ENCODE measurements at places on chromosomes 3 and 15.
A peak's percentile ranks its signal among the peaks of the same experiment; 100 is the strongest.

DNA sequence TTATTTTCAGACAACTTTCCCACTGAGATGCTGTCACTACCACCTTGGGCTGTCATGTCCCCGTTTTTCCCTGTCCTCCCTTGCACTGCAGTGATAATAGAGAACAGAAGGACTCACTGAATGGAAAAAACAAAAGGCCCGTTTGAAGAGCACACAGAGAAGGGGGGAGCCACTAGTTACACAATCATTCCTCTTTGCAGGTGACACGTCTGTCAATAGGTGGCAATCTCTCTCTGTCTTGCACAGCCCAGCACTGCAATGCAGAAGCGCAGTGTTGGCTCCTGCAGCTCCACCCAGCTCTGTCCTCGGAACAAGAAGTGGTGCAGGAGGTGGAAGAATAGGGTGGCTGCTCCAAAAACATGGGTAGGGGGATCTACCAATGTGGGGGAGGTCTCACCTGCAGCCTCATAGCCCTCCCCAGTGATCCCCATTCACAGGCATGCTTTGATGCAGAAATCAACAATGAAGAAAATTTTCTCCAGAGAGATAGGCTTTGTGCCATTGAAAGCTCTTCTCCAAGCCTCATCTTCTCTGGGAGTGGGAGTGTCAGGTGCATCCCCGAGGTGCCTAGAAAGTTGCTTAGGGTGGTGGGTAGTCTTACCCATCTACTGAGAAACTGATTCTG, 31.8 kb downstream of the FSTL1 start:
- no peak for DNase-seq

DNA sequence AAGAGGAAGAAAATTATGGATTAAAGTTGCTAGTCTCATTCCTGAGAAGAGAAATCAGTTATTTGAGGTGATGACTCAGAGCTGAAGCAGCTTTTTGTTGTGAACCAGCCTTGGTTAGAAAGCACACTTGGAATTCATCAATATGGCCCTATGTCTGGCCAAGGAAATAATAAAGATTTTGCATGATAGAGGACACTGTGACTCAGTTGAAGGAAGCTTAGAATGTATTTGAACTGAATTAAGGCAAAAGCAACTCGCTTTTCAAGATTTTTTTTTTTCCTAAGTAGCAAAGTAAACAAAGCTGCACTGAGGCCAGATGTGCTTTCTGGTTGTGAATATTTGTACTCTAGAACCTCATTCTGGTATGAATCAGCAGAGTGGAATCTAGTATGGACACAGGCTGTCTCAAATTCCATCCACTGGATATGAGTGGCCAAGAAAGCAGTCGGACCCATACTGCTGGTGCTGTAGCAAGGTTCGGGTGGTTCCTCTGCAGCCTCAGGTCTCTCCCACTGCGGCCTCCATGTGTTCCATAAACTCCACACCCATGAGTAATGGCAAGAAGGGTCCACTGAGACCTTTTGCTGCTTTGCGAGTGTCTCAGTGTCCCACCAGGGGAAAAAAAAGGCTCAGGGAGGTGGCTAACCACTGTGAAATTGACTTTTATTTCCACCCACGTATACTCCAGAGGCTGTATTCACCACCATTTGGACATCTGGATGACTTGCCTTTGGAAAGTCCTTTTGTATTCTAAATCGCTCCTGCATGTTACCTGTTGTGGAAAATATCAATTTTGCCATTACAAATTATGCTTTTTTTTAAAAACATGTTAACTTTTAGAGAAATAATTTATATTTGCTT, 53.1 kb downstream of the TGFBR2 start:
- DNase-seq, result peak; percentile 47

DNA sequence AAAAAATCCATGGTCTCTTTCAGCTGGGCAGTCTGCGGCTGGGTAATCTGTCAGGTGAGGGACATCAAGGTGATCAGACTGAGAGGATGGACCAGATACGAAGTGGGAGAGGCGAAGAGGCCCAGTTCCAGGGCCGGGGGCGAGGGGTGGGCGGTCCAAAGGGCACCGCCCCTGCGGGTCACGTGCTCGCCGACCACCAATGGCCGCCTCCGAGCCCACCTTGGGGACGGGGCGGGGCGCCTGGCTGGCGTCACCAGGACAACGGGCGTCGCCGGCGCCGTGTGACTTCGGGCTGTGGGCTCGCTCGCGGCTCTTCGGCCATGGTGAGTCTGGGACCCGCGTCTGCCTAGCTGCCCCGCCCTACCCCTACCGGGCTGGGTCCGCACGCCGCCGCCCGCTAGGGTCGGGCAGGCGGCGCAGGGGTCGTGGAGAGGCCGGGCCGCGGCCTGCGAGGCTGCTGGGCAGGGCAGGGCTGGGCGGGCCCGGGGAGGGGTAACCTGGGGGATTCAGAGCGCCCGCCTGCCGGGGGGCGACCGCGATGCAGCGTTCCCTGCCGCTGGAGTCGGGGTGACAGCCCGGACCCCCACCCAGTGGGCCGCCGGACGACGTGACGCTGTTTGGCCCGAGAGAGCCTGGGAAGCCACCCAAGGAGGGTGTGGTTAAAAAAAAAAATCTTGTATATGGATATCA, at the start of gene FBXL2:
FBXL2 (plus strand) TSS at position 250 of the 690 bp plus-strand sequence; CDS start at position 321, 71 bp downstream.
- peak; percentile 86 for DNase-seq

- DNase-seq, result no peak
These were observed 83.6 kb upstream of the TNIK start for GRCh38 chr3:171543759-171544300.

GRCh38 chr15:41969851-41970431, 2.4 kb downstream of the EHD4 start:
- DNase-seq, result no peak

DNA sequence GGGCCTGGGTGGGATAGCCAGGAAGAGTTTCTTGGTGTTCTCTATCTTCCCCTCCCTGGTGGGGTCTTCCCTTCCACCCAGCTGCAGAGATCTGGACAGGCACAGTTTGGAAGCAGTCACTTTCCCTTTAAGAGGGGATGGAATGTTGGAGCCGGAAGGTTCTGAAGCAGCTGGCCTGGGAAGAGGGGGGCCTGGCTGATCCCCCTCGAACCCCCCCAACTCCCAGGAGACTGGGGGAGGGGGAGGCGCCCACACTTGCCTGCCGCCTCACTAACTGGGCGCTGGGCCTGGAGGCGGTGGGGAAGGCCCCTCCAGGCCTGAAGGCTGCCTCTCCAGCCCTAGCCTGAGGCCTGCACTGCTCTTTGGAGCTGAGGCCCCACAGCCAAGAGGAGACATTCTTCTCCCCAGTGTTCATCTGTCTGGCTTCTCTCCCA, 1.4 kb downstream of the DVL3 start:
- DNase-seq, result peak; percentile 69

DNA sequence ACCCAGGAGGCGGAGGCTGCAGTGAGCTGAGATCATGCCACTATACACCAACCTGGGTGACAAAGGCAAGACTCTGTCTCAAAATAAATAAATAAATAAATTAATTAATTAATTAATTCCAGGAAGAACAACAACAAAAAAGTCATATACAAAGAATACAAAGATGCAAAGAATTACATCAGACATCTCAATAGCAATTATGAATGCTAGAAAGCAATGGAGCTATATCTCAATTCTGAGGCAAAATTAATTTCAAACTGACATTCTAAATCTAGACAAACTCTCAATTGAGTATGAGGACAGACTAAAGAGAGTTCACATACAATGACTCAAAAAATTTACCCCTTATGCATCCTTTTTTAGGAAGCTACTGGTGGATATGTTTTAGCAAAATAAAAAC, 69.6 kb upstream of the CTNNB1 start:
- no peak for DNase-seq

- no peak for DNase-seq
These were observed 15.2 kb downstream of the DAZL start for GRCh38 chr3:16589867-16590624.

DNA sequence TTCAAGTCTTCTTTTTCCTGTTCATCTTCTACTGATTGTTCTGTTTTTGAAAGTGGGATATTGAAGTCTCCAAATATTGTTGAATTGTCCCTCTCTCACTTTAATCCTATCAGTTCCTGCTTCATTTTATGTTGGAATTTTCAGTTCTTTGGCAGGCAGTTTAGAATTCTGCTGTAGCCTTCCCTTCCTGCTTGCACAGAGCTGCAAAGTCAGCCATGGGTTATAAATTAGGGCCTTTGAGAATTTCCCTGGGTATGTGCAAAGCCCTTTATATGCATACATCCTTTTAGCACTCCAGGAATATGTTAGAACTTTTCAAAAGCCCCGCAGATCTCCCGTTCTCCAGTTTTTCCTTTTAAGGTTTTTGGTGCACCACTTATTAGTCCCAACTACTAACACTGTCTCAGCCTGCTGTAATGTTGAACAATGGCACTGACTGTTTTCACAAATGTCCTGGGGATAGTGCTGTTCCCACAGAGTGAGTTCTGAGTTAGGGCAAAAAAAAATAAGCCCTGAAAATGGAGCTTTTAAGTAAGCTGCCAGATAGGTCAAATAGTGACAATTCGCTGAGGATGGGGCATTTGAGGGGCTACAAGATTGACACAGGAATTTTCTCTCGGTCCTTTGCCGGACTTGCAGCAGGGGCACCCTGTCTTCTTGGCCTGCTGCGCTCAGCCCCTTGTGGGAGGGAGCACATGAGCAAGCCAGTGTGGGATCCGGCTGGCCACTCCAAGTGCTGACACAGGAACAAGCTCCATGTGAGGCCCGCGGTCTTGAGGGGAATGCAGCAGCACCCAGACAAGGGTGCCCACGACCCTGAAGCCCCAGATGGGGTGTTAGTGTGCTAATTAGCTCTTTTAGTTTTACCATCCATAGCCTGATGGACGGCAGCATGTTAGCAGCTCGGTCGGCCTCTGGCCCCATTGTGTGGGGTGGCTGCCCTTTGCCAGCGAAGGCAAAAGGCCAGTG, 96.0 kb downstream of the VPS8 start:
- no peak for DNase-seq

GRCh38 chr3:50123394-50124051, 31.6 kb upstream of the SEMA3F start:
- DNase-seq, result no peak

- no peak for DNase-seq
These were observed 299.2 kb upstream of the POU1F1 start for GRCh38 chr3:87575550-87575949.

DNA sequence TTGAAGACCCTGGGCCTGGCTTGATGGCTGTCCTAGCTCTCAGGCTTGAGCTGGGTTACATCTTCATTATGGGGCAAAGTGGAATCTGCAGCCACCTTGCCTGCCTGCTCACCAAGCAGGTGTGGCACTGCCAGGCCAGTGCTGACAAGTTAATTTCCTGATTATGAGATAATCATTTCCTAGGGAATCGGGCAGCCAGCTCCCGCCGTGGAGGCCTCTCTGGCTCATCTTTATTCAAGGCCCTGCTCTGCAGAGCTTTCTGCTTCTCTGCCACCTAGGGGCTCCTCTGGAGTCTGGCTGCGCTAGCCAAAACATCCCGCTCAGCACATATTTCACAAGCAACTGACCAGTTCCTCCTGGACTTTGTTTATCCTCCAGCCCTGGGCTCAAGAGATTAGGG, 9.9 kb downstream of the LOXL1 start:
- DNase-seq, result no peak

DNA sequence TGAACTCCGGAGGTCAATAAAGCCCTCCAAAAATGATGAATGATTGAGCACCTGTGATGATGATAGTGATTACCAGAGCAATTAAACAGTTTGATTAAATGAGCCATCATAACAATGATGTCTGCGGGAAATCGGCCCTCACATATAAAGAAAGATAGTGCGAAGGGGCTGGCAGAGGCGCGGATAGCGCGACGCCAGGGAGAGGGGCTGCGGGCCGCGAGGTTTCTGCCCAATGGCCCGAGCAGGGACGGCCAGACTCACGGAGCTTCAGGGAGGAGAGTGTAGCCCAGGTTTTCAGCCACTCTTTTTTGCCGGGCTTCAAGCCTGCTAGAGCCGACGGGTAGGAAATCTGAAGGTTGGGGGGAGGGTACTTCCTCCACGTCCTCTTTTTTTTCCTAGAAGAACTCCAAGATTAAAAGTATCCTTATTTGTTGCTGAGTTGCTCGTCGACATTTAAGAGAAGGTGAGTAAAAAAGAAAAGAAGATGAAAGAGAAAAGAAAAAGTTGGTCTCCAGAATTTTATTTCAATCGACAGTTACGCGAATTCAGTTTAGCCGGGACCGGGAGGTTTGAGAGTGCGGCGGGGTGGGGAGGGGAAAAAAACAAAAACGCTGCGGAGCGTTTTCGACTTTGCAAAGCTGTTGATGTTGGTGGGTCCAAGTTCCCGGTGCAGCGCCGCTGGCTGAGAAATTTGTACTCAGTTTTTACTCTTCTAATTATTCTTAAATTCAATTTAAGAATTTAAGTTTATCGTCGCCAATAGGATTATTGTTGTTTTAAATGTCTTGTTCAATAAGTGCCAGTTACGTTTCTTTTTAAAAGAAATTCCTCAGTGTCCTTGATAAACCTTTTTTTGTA, 2.2 kb upstream of the MEIS2 start:
- no peak for DNase-seq

DNA sequence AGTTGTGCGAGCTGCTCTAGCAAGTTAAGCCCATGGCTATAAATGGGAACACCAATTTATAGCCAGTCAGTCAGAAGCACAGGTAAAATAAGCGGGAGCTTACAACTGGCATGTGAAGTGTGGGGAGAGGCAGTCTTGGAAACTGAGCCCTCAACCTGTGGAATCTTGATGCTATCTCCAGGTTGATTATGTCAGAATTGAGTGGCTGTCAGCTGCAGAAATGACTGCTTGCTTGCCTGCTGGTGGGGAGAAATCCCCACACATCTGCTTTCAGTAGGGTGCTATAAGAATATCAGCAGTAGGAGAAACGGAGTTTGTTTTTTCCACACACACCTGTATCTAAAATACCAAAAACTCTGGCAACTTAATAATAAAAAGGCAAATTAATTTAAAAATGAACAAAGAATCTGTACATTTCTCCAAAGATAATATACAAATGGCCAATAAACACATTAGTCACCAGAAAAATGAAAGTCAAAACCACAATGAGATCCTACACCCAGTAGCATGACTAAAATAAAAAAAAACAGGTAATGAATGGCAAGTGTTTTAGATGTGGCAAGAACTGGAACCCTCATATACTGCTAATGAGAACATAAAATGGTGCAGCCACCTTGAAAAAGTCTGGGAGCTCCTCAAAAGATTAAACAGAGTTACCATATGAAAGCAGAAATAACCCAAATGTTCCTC, 26.0 kb upstream of the MAP4 start:
- no peak for DNase-seq

DNA sequence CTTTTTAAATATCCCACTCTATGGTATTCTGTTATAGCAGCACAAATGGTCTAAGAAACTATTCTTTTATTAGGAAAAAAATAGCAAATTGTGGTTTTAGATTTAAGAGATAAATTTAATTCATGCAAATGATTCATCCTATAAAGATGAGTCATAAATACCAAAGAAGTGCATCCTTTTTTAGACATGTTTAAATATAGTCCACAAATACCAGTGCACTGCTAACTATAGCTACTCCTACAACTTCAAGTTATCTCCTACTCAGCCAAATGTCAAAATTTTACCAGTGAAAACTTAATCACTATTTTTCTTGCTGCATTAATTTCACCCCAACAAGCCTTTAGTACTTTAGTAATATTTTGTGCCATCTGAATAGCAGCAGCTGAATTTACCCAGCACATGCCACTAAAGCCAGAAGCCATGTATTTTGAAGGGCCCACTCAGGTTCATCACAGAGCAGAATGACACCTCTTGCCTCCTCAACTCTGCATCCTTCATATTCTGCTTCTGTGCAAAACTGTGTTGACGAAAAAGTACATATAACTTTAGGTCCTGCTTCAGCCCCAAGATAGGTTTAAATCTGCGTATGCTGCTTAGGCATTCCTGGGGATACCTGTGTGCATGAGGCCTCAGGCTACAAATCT, 24.9 kb downstream of the CX3CR1 start:
- no peak for DNase-seq

- DNase-seq, result no peak
These were observed 26.1 kb upstream of the NMB start for GRCh38 chr15:84684092-84684491.
